Fibroblast of lung (primary cell): ENCODE measurements at places on chromosomes 5 and 9. TPM values are rescaled to one million over a fixed set of nuclear protein-coding genes. Genes with fewer than 3 reads are reported as not detected.

The RNF183 gene
- not detected in 2 replicates for total RNA-seq

- no peak overlapping the region for H3K27ac ChIP-seq
- no peaks in the 10 kb centered on the region for H3K4me1 ChIP-seq
- H3K27me3 ChIP-seq = no peaks in the 10 kb centered on the region
- no peaks in the 10 kb centered on the region for H3K36me3 ChIP-seq
- H3K4me3 ChIP-seq = no peak overlapping the region
- no peak for DNase-seq
These were observed 73.1 kb upstream of the GAS1 start for GRCh38 chr9:87020169-87020950.

The EIF4E1B gene
- total RNA-seq = not detected in 2 replicates

- H3K36me3 ChIP-seq = no peaks in the 10 kb centered on the region
- peak; percentile 44 for DNase-seq
- no peak within 1 kb of the TSS for H3K27ac ChIP-seq
- peak within 1 kb of the TSS; percentile 65 for H3K4me3 ChIP-seq
- H3K27me3 ChIP-seq = peaks cover 16% of the 10 kb centered on the region
These were observed at the start of gene FIBCD1 for GRCh38 chr9:130938652-130939404. Gene FIBCD1, minus strand, starts transcription at chr9:130939247. Its CDS starts 640 bp downstream, at chr9:130938607.

The CDC37L1 gene
- total RNA-seq = 15.4 and 16.7 TPM in 2 replicates
